ENCODE measurements at places on chromosomes 1 and 21.

DNA sequence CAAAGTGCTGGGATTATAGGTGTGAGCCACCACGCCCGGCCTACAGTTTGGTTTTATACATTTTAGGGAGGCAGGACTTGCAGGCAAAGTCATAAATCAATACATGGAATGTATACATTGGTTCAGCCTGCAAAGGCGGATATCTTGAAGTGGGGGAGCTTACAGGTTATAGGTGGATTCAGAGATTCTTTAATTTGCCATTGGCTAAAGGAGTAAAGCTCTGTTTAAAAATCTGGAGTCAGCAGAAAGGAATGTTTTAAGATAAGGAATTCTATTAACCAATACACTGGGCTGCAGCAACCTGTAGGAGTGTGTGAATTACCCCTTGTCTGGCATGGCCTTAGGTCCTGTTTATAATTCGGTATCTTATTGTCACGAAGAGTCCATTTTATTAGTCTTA is 57.6 kb downstream of the OPTC start:
- DNase-seq = no peak

- DNase-seq = no peak
Observed at GRCh38 chr1:209797978-209798639, 7.8 kb downstream of the IRF6 start.

DNA sequence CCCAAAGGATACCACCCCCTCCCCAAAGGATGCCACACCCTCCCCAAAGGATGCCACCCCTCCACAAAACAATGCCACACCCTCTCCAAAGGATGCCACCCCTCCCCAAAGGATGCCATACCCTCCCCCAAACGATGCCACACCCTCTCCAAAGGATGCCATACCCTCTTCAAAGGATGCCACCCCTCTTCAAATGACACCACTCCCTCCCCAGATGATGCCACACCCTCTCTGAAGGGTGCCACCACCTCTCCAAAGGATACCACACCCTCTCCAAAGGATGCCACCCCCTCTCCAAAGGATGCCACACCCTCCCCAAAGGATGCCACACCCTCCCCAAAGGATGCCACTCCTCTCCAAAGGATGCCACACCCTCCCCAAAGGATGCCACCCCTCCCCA is 21.6 kb upstream of the TRIM17 start:
- DNase-seq = no peak

DNA sequence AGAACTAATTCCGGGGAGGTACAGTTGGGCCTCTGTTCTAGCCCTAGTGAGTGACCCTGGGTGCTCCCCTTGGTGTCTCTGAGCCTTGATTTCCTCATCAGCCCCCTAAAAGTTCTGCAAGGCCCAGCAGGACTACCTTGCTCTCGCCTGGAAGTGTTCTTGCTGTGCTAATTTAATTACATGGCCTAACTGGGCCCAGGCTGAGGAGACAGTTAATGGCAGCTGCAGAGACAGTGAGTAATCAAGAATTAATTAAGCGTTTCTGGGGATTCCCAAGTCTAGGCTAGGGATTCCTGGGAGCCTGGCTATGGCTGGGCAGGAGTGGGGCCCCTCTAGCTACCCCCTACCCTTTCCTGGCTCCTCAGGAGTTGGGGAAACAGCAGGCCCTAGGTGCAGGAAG is 24.7 kb upstream of the DMBX1 start:
- DNase-seq = no peak

- DNase-seq = no peak
Observed at GRCh38 chr1:158021721-158022120, 28.3 kb downstream of the KIRREL1 start.

- no peak for DNase-seq
Observed at GRCh38 chr1:245516284-245516759, 361.5 kb downstream of the KIF26B start.

GRCh38 chr1:208164609-208165008 is 79.6 kb downstream of the PLXNA2 start:
- no peak for DNase-seq

DNA sequence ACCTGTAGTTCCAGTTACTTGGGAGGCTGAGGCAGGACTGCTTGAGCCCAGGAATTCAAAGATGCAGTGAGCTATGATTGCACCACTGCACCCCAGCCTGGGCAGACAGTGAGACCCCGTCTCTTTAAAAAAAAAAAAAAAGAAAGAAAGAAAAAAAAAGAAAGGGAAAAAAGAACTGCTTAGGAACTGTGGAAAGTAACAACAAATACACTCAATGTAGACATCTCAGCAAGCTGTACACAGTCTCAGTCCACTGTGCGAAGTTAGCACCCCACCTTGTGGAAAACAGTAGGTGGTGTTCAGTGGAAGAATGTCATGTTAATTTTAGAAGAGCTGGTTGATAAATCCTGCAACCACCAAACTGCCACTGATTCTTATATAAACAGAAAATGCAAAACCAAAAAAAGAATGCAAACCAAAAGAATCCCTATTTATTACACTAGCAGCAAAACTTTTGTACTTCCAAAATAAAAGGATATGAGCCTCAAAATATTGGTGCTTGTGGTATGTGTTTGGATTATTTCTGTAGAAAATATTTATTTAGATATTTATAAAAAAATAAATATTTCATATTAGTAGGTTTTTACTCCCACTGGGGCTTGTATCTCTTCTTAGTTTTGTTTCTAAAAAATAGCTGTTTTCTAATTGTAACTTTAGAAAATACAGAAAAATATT is 31.1 kb downstream of the ALG14 start:
- DNase-seq = peak; percentile 40

GRCh38 chr1:54408147-54409066 is 2.2 kb upstream of the SSBP3 start:
- DNase-seq = no peak

DNA sequence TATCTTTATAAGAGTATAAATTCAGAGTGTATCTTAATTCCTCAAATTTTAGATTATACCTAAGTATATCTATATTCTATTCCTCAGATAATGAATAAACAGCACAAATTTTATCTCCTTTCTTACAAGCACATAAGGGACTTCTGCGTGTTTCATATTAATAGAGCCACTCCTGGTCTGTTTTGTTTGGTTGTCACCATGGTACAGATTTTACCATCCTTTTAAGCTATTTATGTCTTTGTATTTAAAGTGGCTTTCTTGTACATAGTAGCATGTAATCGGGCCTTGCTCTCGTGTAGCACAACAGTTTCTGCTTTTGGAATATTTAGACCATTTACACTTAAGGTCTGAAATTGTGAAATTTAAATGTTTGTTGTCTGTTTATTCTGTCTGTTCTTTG is 52.6 kb upstream of the SLC35A3 start:
- no peak for DNase-seq

DNA sequence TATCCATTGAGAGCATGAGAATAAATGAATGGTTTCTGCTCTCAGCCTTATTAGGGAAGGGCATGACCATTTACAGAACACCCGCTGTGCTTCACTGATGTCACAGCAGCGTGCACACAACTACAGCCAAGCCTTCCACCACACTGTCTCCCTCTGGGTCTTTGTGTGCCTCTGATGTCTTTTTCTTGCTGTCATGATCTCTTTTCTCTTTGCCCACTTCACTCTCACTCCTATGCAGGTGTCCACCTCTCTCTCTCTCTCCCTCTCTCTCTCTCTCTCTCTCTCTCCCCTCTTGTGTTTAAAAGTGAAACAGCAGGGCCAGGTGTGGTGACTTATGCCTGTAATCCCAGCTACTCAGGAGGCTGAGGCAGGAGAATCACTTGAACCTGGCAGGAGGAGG is 232.5 kb upstream of the JUN start:
- no peak for DNase-seq

DNA sequence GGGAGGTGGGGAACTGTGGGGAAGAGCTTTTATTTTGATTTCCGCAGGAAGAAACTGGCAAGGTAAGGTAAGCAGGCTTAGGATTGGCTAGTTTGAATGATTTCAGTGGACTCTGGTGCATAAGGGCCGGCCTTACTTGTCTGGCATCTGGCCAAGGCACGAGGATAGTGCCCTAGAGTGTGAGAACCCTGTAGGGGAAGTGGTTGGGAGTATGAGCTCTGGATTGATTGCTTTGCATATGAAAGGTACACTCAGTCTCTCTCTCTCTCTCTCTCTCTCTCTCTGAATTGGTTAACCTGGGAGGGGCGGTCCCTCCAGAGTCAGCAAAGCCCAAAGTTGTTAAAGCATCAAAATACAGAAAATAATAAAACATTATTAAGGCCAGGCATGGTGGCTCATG is 463.0 kb downstream of the SIPA1L2 start:
- no peak for DNase-seq

DNA sequence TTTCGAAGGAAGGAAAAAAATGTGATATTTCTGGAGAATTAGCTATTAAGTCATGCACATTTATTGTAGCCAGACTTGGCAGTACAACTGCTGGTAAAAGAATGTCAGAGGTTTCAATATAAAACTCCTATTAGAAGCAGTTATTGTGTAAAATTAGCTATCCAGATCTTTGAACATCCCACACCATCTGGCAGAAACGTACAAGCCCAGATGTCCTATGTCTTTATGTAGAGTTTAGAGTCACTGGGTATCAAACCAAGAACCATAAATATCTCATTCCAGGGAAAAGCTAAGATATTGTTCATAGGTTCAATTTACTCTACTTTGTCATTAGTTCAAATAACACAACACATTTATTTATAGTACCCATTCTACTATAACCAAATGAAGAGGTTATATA is 31.4 kb downstream of the OLFM3 start:
- DNase-seq = no peak

- no peak for DNase-seq
Observed at GRCh38 chr1:88298506-88298905, 385.6 kb upstream of the PKN2 start.

- DNase-seq = no peak
Observed at GRCh38 chr1:74425676-74426075, 86.7 kb downstream of the LRRC53 start.

- DNase-seq = peak; percentile 56
Observed at GRCh38 chr1:202154766-202155477, 5.5 kb downstream of the PTPN7 start.

- no peak for DNase-seq
Observed at GRCh38 chr1:78318011-78318410, 172.8 kb upstream of the PTGFR start.

GRCh38 chr1:156144742-156145141 is 8.6 kb upstream of the SEMA4A start:
- DNase-seq = no peak

GRCh38 chr1:19878637-19878985 is 3.6 kb upstream of the OTUD3 start:
- no peak for DNase-seq

GRCh38 chr1:235892734-235893413 is 26.2 kb upstream of the LYST start:
- DNase-seq = no peak

GRCh38 chr1:8097077-8097799 is 71.1 kb upstream of the ERRFI1 start:
- DNase-seq = no peak

DNA sequence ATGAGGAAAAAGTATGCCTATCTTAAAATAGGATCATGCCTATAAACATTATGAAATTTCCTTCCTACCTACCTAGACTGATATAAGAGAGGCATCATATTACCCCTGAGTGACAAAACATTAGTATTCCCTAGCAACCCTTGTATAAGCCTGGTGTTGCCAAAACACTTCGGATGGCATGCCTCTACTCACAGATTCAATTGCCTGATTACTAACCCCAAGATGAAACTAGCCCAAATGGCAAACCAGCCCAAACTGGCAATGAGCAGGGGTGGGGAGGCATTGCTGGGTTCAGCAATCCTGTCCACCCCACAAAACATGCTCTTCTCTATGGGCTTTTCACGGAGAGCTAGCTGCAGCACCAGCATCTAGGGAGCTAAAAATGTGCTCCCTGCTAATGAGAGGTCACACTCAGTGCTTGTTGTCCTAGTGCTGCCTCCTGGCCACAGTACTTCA is 13.9 kb downstream of the PALMD start:
- DNase-seq = no peak

GRCh38 chr1:38301040-38301439 is 254.4 kb upstream of the POU3F1 start:
- no peak for DNase-seq

DNA sequence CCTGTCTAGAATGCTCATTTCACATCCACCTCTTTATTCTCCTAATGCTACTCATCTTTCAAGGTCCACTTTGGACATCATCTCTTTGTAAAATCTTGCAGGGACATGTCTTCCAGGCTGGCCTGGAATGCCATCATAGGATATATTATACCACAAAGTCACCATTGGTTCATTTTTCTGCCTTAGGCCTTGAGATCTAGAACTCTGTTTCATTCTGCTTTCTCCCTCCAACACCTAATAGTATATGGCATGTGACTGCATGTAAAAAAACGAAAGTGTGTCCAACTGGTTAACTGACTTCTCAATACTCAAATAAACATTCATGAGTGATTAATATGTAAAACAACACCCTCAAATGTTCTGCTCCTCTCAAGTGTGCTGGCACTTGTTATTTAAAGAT is 84.1 kb downstream of the RGS2 start:
- DNase-seq = no peak

- no peak for DNase-seq
Observed at GRCh38 chr1:37725851-37726613, 33.7 kb downstream of the CDCA8 start.

- DNase-seq = no peak
Observed at GRCh38 chr1:109630898-109631512, 11.4 kb downstream of the AMPD2 start.

DNA sequence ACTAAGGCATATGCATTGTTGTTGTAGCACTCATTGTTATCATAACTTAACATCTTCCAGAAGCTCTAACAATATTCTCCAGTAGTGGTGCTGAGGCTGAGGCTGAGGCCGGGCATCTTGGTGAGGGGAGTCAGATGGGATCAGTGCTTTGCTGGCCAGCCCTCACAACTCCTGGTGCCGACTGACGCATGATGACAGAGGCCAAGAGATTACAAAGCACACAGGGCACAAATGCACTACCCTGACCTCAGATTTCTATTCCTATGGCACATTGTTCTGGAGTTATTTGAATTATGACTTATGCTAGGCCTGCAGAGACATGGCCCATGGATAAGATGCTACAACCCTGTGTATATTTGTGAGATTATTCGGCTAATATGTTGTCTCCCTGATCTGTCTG is 8.3 kb upstream of the IGSF5 start:
- no peak for DNase-seq
